ENCODE measurements at places on chromosomes 2 and 18. TPM values are rescaled to one million over a fixed set of nuclear protein-coding genes. Genes with fewer than 3 reads are reported as not detected.

Gene IL36B
- not detected for total RNA-seq

Gene KIF1A
- total RNA-seq: 0.84 TPM

Gene SEPTIN2
- total RNA-seq: 283 TPM

Gene SCYGR4
- total RNA-seq: not detected

Gene OR6B2
- not detected for total RNA-seq

Gene RAB27B
- total RNA-seq: 11.2 TPM
